ENCODE measurements at places on chromosomes 5 and 9. TPM values are rescaled to one million over a fixed set of nuclear protein-coding genes. Genes with fewer than 3 reads are reported as not detected.

- DNase-seq = peak; percentile 28
Measured at GRCh38 chr9:132446887-132447286, 36.9 kb downstream of the CFAP77 start.

GRCh38 chr5:156191547-156191946, 135.4 kb upstream of the SGCD start:
- no peak for DNase-seq

- DNase-seq = no peak
Measured at GRCh38 chr5:31211098-31211497, 17.6 kb downstream of the CDH6 start.

DNA sequence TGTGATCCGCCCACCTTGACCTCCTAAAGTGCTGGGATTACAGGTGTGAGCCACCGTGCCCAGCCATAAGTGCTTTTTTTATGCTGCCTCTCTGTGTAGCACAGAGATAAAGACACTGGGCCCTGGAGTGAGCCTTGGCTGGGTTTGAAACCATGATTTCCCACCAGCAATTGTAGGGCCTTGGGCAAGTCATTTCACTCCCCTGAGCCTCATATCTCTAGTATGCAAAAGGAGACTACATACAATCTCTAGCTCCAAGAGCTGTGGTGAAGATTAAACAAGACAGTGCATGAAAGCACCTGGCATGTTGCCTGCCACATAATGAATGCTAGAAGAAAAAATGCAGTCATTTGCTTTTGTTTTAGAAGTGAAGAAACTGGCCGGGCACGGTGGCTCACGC, 3.9 kb downstream of the FABP6 start:
- DNase-seq = no peak

DNA sequence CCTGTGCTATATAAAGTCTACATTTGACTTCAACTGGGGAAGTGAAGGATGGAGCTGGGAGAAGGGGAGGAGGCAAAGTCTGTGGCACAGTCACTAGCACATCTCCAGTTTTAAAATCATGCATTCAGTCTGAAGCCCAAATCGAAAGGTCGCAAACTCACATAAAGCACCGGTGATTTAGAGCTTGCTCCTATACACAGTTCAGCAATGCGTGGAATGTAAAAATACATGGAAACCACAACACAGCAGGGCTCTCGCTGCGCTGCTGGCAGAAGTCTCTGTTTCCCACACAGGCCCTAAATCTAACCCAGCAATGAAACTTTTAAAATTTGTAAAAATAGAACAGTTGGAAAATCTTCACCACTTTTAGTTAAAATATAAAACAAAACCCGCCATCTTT, 68.2 kb downstream of the EBF1 start:
- DNase-seq = no peak

GRCh38 chr9:16105168-16106020, 552.6 kb downstream of the CCDC171 start:
- no peak for DNase-seq

- no peak for DNase-seq
Measured at GRCh38 chr5:6356578-6357164, 21.7 kb downstream of the MED10 start.

GRCh38 chr5:171701100-171701541, 84.5 kb upstream of the SMIM23 start:
- no peak for DNase-seq

The CDK7 gene
- 22.0 TPM for total RNA-seq

The FGD3 gene
- total RNA-seq = 13.4 TPM

The NSMF gene
- total RNA-seq = 78.2 TPM

The SLC23A1 gene
- total RNA-seq = not detected
